NCI-H748 treated with DMSO at 0.1 percent for 48 hours (cell line): ENCODE measurements at places on chromosomes 3 and 15.

DNA sequence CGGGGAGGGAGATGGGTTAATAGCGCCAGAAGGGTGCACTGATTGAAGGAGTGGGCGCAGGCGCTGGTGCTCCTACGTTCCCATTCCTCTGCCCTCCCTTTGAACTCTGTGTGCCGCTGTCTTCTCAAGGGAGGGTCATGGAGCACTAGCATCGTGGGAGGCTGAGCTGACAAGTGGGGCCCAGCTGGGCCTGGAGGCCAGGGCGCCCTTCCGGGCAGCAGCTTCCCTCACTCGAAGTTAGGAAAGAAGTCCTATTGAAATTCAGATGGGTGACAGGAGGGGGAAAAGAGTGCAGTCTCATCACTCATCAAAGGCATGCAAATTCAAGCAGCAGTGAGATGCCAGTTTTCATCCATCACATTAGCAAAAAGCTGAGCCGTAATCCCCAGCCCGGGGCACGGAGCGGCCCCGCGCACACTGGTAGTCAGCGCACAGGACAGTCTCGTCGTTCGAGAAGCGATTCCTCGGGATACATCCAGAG lies 128.2 kb downstream of the LRRK1 start:
- no peak for DNase-seq

DNA sequence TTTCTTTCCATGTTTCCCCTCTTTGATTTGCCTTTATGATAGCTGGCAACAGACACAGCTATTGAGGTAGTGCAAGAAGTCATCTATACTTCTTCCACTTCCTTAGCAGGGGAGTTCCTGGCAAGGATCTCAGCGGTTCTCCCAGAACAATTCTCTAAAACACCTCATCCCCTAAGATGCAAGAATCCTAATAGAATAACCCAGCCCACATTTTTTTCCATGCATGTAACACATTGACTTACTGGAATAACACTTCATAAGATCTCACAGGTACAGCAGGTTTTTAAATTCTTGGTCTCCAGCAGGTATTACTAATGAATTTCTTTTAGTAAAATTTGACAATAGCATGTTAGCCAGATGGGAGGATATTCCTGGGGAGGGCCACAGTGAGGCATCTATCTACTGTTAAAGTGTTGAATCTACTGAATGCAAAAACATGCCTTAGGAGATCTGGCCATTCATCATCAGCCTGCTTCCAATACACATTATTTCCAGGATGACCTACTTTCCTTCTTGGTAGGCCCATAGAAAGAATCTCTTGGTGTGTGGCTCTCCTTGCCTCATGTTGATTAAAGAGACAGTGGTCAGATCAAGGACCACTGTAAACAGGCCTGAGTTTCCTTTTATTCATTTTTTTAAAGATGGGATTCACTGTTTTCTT lies 78.5 kb downstream of the RAD18 start:
- DNase-seq = no peak

- no peak for DNase-seq
Observed at GRCh38 chr3:140754936-140755335, 77.1 kb downstream of the TRIM42 start.

DNA sequence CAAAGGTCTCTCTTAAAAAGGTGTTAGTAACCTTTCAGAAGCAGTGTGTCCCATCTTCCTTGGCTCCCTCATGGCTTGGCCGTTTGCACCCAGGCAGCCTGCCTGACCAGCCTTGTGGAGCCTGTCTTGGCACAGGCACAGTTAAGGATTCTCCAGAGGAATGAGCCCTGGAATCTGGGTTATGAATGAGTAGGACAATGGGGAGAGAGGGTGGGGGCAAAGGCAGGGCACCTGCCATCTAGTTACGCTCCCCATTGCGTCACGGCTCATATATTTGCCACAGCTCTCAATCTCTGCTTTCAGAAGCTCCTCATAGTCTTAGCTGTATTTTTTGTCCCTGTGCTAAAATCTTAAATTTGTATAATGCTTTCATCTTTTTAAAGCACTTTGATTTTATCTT lies 50.6 kb downstream of the WDR76 start:
- DNase-seq = no peak
